ENCODE measurements at places on chromosomes 2 and 18. TPM values are rescaled to one million over a fixed set of nuclear protein-coding genes. Genes with fewer than 3 reads are reported as not detected.

GRCh38 chr2:68739595-68740399 lies 5.2 kb downstream of the ARHGAP25 start:
- no peak for DNase-seq

DNA sequence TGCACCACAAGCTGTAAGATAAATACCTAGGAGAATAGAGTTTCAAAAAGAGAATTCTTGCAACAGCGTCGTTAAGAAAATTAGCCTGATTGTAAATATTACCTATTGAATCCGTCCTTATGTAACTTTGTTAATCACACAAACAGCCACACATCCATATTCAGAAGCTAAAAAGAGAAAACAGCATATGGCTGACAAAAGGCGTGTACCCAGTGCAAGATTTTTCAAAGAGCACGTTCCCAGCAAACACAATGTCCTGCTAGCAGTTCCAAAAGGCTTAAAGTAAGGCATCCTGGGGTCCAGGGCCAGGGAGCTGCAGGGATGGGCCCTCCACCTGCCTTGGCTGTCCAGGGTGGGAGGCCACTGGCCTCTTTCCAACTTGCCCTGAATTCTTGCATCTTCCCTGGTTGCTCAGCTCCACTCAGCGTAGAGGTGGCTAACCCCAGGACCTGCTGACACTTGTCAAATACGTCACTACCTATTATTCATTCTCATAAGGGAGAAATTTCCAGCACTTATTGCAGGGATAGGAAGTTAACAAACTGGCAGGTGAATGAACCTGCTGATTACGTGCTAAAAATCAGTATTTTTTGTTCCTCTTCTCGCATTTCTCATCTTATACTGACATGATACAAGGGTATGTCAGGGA lies 102.1 kb upstream of the NEDD4L start:
- no peak for DNase-seq

DNA sequence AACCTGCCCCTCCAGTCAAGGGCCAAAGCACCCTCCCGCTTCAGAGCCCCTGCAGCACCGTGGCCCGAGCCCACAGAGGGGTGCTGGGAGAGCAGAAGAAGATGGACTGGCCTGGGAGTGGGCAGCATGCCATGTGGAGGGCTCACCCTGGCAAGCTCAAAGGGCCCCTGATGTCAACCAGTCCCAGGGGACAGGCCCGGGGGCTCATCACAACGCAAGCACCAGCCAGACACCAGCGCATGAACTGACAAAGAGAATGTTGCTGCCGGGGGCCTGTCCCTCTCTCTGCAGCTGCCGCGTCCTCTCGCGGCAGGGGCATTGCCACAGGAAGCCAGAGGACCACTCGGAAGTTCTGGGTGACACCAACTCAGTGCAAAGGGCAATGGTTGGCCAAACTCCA lies 30.3 kb upstream of the BIN1 start:
- no peak for DNase-seq

- DNase-seq: peak; percentile 59
Observed at GRCh38 chr2:35410431-35411061, 945.0 kb upstream of the CRIM1 start.

- DNase-seq: no peak
Observed at GRCh38 chr2:164495491-164496223, 125.6 kb downstream of the GRB14 start.

DNA sequence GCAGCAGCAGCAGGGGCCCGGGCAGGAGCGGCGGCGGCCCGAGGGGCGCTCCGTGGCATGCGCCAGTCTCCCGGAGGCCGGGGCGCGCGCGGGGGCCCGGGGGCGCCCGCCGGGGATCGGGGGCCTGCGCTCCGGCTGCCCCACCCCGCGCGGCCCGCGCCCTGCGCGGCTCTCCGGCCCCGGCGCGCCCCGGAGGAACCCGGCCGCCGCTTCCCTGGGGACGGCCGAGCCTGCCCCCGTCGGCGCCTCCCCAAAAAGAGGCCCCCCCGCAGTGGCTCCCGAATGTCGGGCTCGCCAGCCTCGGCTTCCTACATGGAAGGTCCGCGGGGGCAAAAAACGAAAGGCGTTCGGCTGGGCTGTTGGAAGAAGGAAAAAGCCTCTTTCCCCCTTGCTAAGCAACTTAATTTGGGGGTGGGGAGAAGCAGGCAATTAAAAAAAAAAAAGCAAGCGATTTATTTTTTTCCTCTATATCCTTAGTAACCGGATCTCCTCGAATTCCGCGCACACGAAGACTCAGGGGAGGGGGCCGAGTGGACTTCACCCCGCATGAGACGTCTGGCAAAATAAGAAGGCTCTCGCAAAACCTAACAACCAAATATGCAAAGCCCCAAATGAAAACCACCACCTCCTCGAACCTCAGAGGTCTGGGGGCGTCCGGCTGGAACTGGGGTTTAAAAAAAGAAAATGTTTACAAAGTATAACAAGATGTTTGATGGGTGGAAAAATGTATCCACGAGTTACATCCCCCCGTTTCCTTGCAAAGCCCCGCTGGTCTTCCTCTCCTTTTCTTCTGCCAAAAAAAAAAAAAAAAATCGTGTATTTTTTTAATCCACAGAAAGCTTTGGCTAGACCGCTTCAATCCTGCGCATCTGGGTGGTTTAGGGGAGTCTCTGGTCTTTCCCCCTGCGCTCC lies at the start of gene SMAD7:
SMAD7 (minus strand) TSS at position 430 of the 912 bp plus-strand sequence. CDS start 541 bp downstream, outside the sequence.
- DNase-seq: no peak

DNA sequence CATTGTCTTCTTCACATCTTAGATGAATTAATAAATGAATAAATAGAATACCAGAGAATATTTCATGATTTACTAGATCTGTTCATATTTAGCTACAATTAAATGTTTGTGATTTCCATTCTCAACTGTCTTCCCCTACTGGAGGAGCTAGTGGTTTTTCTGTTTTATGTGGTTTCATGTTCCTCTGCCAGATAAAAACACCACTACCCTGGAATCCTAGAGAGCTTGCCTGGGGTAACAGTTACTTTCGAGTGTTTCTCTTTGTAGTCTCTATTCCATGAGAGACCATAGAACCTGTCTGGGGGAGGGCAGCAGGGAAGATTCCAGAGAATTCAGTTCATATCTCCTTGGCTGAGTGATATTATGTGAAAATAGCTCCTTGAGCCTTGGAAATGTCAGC lies 349.2 kb downstream of the INSIG2 start:
- no peak for DNase-seq

GRCh38 chr2:126906781-126907180 lies 8.1 kb downstream of the TEX51 start:
- no peak for DNase-seq

The LYPD6 gene
- 0.21 TPM for polyA plus RNA-seq
